ENCODE measurements at places on chromosomes 7 and 10.

- no peak for DNase-seq
Measured at GRCh38 chr7:1237704-1238255, 5.1 kb downstream of the UNCX start.

- DNase-seq: no peak
Measured at GRCh38 chr10:48466611-48467240, 138.1 kb downstream of the ARHGAP22 start.

DNA sequence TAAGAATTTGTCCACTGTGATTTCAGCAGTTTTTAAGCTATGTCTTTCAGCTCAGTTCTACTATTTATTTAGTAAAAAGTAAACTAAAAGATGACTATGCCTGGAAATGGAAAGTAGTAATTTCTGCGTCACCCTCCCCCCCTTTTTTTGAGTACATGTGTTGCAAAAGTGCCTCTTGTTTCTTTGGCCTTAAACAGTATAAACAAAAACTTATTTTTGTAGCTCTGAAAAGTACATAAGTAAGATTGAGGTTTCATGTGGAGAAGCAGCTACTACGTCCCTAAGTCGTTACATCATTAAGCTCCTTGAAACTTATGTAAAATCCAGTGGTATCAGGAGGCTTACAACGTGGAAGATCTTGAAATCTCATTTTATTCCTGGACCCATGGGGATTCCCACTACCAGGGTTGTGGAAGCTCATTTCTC lies 46.3 kb upstream of the HBP1 start:
- DNase-seq: no peak

DNA sequence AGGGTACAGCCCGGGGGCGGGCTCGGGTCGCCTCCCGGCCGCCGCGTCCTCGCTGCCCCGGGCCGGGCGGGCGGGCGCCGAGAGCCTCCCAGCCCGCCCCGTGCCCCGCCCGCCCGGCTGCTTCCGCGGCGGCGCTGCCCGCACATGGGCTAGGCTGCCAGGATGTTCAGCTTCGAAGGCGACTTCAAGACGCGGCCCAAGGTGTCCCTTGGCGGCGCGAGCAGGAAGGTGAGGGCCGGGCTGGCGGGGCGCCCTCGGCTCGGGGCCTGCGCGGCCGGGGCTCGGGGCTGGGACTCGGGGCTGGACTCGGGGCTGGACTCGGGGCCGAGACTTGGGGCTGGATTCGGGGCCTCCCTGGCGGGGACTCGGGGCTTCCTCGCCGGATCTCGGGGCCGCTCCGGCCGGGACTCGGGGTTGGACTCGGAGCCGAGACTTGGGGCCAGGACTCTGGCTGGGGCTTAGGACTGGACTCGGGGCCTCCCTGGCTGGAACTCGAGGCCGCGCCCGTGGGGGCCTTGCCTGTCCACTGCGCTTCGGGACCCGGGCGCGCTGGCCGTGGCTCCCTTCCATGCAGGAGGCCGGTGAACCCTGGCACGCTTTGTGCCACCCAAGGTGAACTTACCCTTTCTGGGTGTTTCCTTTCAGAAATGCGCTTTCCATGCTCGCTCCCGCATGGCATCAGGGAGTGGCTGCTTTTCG lies 534 bp downstream of the UBE3C start:
- DNase-seq: peak; percentile 51

GRCh38 chr7:27869056-27869455 lies 129.1 kb downstream of the TAX1BP1 start:
- DNase-seq: no peak

DNA sequence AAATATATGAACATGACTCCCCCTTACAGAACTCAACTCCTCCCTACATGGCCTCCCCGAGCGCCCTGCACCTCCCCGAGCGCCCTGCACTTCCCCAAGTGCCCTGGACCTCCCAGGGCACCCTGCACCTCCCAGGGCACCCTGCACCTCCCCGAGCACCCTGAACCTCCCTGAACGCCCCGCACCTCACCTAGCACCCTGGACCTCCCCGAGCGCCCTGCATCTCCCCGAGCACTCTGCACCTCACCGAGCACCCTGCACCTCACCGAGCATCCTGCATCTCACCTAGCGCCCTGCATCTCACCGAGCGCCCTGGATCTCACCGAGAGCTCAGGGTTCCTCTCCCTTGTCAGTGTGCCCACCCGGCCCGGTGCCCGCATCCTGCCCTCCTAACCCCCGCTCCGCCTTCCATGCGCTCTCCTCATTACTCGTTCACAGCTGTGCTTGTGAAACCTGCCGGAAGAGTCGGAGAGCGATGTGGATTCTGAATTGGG lies 134.3 kb downstream of the ACTR3B start:
- no peak for DNase-seq

DNA sequence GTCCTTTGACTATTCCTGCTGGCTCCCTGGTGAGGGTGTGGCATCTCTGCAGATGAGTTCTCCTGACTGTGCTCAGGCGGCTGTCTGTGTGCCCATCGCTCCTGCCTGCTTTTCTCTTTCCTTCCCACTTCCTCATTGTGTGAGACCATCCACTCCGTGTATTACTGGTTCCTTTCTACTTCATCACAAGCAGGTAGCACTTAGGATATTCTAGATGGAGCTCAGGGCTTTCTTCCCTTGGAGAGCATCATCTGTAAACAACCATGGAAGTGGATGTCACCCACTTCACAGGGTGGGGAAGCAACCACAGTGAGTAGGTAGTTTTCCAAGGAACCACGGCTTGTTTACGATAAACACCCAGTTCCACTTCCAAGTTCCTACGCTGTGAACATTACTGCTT lies 15.7 kb downstream of the DNAJB6 start:
- DNase-seq: no peak

GRCh38 chr10:133274751-133275683 lies 1.7 kb downstream of the ADAM8 start:
- DNase-seq: peak; percentile 86

GRCh38 chr10:13990392-13990805 lies 340.3 kb downstream of the FRMD4A start:
- no peak for DNase-seq

DNA sequence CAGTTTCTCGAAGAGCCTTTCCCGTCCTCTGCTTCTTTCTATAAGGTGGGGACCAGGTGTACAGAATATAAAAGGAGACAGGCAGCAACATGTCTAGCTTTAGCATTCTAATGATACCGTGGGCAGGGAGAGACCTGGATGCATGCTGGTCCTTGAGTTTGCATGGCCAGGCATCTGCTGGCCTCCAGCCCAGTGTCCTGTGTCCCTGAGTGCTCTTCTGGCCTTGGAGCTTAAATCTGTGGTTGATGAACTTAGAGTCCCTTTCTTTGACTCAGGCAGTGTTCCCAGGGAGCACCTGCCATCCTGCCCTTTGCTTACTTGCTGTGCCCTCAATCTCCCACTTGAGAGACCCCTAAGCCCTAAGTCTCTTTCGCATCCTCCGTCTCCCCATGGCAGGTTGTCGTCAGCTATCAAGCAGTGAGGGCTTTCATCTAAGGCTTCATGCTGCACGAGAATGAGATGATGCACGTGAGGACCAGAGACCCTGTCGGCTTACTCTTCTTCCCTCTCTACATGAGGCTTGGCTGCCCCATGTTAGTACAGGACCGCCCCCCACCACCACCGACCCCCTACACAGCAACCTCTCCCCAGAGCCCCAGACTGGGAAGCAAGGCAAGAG lies 313.4 kb upstream of the C7orf33 start:
- no peak for DNase-seq

DNA sequence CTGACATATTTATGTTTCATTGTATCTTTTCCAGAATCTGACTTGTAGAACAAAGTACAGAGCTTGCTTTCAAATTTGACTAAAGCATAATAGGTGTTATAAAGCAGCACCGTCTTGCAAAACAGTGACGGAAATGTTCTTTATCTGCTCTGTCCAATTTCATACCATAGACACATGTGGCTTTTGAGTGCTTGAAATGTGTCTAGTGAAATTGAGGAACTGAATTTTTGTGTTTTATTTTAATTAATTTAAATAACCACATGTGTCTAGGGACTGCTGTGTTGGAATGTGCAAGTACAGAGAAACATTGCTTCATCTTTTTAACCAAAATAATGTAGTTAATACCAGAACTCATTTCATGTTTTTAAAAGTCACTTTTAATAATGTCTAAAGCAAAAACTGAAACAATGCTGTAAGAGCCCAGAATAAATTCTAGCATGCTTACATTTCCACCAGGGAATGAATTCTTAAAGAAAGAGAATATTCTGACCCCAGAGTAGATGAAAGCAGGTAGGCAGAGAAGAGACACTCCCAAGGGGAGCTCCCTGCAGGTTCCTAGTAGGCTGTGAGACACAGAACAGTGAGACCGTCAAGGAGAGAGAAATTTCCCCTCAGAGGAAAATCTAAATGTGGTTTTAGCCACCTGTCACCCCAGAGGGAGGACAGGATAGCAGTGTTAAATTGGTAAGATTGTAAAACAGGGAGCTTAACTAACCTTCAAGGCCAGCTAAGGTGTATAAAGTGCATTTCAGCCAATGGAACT lies 175.3 kb upstream of the KMT2E start:
- no peak for DNase-seq

DNA sequence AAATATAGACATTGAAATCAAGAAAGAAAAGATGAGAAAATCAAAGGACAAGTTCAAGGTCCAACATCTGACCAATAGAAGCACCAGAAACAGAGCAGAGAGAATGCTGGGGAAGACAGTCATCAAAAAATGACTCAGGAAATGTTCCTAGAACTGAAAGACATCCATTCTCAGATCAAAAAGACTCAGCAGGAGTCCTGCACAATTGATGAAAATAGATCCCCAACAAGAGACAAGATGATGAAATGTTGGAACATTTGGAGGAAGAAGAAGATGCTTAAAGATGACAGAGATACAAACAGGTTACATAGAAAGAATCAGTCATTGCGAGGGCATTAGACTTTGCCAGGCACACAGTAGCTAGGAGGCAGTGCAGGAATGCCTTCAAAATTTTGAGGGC lies 30.0 kb upstream of the EIF5AL1 start:
- no peak for DNase-seq

DNA sequence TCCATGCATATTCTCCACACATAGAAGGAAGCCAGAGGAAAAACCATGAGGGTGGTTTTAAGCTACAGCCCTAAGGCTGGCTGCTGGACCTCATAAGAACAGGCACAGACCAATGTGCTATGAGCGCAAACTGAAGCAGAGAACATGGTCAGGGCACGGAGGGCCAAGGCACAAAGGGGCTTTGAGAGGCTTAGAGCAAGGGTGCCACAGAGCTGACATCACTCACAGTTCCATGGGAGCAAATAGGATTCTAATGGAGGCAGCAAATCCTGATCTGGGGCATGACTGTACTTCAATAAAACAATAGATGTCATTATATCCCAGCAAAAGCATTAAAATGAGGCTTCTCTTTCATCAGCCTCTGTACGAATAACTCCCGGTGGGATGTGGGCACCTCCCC lies 162.4 kb downstream of the COBL start:
- no peak for DNase-seq

DNA sequence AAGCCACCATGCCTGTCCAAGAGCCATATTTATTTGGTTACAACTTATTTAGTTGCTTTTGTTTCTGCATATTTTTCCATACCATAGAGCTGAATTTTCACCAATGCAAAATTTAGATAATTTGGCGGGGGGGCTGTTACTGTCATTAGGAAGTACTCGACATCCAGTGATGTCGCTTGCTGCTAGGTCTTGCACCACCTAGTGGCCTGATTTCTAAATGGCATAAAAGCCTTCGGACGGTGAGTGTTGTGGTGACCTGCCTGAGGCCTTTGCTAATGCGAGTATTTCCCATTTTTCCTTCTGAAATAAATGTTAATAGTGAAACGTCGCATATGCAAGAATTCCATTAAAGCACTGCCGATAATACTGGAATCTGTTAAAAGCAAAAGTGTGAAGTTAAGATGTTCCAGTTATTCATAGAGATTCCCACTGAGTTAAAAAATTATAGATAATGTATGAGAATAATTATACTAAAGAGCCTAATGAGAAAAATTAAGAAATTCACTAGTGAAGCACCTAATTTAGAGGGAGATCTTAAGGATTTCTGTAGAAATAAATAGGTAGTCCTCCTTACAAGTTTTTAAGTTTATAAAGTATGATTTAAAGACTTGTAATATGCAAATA lies 86.1 kb upstream of the DNAJB6 start:
- peak; percentile 72 for DNase-seq

- no peak for DNase-seq
Measured at GRCh38 chr10:61257956-61258496, 195.2 kb downstream of the TMEM26 start.

DNA sequence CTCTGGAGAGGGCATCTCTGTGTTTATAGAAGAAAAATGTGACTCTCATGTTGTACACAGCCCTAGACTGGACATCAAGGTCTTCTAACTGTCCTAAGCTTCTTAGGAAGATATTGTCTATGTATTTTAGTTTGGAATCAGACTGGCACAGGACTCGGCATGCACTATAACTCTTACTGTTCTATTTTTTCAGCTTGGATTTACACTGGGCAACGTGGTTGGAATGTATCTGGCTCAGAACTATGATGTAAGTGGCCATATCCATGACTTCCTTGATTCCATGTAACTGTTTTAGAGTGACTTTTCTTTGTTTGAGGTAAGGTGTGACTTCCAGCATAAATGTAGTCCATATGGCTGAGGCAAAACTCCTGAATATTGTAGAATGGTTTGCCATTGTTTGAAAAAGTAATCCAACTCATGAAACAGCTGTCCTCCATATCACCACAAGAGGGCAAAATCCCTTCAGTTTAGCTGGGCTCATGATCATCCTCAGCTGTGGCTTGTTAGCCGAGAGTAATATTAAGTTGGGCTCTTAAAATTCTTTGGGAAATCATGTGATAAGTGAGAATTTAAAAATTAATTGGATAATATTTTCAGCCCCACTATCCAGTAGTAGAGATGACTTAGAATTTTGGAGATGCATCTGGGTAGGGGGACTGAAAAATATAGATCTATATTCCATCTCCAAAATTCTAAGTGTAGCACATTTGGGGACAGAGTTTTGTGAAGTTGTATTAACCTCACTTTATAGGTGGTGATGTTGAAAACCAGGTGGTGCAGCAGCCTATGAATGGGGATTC lies 10.4 kb downstream of the STMP1 start:
- peak; percentile 47 for DNase-seq

- no peak for DNase-seq
Measured at GRCh38 chr7:92325858-92326257, 80.1 kb downstream of the ANKIB1 start.

DNA sequence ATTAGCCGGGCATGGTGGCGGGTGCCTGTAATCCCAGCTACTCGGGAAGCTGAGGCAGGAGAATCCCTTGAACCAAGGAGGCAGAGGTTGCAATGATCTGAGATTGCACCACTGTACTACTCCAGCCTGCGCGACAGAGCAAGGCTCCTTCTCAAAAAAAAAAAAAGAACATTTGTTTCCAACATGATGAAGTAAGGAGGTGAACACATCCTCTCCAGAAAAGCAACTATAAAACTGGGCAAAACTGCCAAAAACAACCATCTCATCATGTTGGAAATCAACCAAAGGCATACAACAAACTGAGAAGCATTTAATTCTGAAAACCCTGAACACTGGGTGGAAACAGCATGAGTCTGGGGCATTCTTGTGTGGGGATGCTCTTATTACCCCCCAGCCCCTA lies 14.3 kb downstream of the PRTFDC1 start:
- no peak for DNase-seq

DNA sequence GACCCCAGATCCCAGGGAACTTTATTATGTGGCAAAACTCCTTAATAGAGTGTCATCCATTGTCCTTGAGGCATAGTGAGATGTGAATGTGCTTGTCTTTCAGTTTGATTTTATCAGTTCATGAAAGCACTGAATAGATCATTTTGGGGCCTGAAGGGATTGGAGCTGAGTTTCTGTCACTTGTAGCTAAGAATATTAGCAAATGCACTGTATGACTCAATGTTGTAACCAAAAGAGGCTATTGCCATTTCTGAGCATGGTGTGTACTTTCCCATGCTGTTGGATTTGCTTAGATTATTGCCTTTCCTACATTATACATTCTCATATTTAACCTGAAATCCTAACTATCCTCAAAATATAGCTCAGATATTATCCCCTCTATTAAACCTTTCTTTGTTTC lies 130.4 kb downstream of the PRKG1 start:
- DNase-seq: no peak

Measured in activated CD4-positive, alpha-beta T cell treated with anti-CD3 and anti-CD28 coated beads, Interleukin-2, Interleukin-6, amounts not matched to agents 100 ng/mL and 50 ng/mL, durations not matched to agents 16 hours and 8 hours (primary cell).